ENCODE measurements at places on chromosomes 7 and 10.
A peak's percentile ranks its signal among the peaks of the same experiment; 100 is the strongest.

DNA sequence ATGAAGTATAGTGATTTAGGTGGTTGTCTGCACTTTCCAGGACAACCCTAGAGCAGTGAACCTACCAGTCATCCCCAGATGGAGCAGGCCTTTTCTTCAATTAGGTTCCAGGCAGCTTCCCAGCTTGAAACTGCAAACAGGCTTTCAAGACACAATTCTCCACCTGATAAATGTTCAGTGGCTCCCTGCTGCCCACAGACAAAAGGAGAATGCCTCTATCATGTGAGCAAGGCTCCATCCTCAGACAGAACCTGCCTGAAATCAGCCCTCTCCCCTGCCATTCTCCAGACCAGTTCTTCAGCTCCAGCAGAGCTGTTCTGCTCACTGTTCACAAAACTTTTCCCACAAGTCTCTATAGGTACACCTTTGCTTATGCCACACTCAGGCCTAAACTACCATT, 22.1 kb downstream of the RELN start:
- no peak for DNase-seq

- no peak for DNase-seq
Measured at GRCh38 chr7:30817371-30817767, 46.2 kb downstream of the MINDY4 start.

- DNase-seq = no peak
Measured at GRCh38 chr7:93361853-93362252, 129.7 kb downstream of the VPS50 start.

- DNase-seq = no peak
Measured at GRCh38 chr10:79552143-79552542, 8.1 kb downstream of the SFTPA2 start.

GRCh38 chr10:4883079-4883739, 57.2 kb downstream of the AKR1E2 start:
- no peak for DNase-seq

- DNase-seq = no peak
Measured at GRCh38 chr7:351256-351655, 61.3 kb downstream of the FOXL3 start.

DNA sequence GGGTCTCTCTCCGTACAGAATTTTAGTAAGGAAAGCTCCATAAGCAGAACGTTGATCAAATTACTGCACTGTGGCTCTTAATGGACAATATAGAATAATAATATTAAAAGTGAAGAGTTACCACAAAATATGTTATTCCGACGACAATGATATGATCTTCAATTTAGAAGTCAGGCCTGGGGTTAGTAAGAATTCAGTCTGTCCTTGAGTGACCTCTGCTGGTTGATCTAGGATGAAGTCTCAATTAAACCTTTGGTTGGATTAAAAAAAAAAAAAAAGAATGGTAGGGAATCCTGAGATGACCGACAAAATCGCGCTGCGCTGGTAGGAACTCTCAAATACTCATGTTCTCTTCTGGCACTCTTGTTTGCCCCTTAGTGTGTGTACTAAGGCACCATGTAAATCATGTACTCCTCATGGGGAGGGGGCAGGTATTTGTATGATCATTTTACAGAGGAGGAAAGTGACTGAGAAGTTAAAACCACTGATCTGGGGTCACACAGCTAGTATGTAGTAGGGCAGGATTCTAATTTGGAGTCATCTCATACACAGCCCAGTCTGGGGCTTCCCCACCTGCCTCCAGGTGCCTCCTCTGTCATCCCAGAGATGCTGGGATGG, 161.3 kb upstream of the NPVF start:
- no peak for DNase-seq

- DNase-seq = no peak
Measured at GRCh38 chr7:13144673-13145072, 457.2 kb downstream of the ARL4A start.

DNA sequence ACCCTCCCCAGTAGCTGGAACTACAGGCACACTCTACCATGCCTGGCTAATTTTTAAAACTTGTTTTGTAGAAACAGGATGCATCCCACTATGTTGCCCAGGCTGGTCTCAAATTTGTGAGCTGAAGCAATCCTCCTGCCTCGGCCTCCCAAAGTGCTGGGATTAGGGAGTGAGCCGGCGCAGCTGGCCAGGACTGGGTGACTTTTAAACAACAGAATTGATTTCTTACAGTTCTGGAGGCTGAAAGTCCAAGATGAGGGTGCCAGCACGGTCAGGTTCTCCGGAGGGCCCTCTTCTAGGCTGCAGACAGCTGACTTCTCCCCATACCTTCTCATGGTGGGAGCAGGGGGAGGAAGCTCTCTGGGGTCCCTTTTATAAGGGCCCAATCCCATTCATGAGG, 75.2 kb upstream of the CHST15 start:
- DNase-seq = peak; percentile 7

DNA sequence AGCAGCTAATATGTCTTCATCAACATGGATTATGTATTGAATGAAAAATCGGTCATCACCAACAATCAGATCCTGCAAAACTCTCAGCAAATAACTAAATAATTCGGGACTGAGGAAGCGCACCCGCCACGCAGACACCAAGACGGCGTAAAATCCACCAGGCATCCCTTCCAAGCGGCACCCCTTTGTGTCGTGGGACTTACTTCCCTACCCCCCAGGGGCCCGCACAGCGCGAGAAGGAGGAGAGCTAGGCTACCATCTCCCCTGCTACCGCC, 721 bp downstream of the ARL3 start:
- no peak for DNase-seq

GRCh38 chr7:74482629-74483401, 29.1 kb downstream of the GTF2IRD1 start:
- no peak for DNase-seq

DNA sequence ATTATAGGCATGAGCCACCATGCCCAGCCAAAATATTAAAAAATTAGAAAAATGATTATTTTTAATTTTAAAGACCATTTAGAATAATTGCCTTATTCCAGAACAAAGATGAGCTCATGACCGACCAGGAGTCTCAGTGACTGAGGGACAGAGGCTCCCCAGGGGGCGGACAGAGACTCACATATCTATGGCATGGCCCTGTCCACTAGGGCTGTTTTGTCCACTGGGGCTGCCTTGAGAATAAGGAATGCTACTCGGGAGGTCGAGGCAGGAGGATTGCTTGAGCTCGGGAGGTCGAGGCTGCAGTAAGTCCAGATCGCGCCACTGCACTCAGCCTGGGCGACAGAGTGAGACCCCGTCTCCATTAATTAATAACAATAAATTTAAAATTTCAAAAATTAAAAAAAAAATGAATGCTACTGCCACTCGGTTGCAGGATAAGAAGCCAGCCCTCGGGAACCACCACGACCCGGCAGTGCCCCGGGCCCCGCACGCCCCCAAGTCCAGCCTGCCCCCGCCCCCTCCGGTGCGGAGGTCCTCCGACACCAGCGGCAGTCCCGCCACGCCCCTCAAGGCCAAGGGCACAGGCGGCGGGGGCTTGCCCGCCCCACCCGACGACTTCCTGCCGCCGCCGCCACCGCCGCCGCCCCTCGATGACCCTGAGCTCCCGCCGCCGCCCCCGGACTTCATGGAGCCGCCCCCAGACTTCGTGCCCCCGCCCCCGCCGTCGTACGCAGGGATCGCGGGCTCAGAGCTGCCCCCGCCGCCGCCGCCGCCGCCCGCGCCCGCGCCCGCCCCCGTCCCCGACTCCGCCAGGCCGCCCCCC, 128.6 kb downstream of the APBB1IP start:
- DNase-seq = no peak

- DNase-seq = no peak
Measured at GRCh38 chr10:86693721-86694369, 25.5 kb downstream of the LDB3 start.

DNA sequence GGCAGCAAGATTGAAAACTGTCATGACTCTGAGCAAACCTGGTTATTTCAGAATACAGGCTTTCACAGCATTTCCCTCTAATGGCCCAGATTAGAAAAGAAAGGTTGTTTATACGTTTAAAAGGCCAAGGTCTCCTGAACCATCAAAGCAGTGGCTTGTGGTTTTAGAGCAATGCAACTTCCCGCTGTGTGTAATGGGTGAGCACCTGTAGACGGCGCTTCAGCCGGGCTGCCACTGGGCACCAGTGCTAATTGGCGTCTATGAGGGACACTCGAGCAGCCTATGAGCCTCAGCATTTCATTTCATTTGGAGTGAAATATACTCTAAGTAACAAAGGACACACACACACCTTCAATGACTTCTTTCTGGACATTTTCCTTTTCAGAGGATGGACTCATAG, 671.0 kb upstream of the FZD8 start:
- no peak for DNase-seq

GRCh38 chr10:3040069-3040468, 27.3 kb upstream of the PFKP start:
- no peak for DNase-seq

DNA sequence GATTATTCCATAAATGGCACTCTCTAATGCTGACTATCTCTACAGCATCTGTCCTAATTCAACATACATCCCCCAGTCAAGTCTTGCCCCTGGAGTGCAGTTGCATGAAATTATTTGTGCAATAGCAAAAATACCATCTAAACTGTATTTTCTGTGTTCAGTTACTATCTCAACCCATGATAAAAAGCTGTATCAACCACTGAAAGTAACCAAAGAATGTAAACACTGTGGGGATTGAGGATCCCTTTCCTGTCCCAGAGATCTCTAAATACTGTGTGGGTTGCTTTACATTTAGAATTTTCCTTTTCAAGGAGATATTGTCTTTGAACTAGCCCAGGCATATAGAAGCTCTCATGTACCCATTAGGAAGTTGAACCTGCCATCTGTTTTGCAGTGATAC, 23.9 kb upstream of the DGKI start:
- DNase-seq = no peak

DNA sequence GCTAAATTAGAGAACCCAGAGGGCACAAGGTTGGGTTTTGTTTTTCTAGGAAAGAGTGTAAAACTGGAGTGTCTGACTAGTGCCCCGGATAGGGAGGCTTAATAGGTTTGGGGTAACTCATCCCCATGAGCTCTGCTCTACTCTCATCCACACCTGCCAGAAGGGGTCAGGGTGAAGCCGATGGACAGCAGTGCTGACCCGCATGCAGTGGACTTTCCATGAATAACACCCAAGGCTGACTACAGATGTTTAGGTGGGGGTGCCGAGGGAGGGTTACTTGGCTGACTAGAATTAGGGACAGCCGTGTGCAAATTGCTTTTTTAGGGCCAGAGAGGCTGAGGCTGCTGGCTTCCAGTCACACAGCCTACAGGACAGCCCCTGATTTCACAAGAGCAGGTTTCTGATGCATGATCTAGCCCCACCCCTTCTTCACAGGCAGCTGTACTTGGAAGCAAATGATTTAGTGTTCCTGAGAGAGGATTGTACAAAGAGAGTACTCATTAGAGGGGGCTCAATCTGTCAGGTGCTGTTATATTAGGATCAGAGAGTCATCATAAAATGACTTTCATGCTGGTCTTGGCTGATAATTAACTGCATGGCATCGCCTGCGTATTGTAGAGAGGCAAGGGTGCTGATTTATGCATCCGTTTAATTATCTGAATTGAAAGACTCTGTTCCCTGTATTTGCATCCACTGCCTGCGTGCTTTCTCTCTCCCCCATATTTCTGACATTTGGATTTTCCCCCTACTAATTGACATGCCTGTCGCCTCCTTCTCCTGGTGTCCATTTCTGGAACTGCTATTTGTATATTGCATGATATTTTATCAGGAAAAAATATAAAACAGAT, 9.5 kb downstream of the INHBA start:
- no peak for DNase-seq

DNA sequence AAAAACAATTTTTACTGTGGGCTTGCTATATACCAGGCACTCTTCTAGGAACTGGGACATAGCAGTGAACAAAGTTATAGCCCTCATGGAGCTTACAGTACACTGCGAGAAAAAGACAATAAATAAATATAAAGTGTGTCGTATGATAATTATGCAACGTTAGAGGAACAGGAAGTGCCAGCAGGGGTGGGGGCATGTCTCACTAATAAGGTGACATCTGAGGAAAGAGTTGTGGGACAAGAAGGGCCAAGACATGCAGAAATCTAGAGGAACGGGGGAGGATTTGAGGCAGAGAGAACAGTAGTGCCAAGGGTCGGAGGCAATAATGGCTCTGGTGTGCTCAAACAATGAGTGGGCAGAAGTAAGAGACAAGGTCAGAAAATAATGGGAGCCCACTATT, 52.8 kb downstream of the LMBR1 start:
- no peak for DNase-seq

DNA sequence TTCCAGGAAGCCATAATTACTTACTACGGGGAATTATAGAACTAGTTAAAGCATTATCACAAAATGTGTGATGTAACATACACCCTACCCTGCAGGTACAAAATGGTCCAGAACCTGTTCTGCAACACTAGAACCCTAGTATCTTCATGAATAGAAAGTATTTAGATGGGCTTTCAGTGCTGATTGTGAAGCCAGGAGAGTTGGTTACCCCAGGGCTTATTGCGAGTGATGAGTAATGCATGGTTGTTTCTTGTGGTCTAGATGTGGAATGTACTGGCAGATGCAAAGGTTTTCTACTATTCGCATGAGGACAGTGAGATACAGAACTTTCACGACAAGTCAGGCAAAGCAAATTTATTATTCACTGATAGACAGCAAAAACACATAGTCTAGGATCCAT, 33.6 kb upstream of the AGR3 start:
- no peak for DNase-seq

- no peak for DNase-seq
Measured at GRCh38 chr10:12960334-12960898, 41.1 kb downstream of the CCDC3 start.

DNA sequence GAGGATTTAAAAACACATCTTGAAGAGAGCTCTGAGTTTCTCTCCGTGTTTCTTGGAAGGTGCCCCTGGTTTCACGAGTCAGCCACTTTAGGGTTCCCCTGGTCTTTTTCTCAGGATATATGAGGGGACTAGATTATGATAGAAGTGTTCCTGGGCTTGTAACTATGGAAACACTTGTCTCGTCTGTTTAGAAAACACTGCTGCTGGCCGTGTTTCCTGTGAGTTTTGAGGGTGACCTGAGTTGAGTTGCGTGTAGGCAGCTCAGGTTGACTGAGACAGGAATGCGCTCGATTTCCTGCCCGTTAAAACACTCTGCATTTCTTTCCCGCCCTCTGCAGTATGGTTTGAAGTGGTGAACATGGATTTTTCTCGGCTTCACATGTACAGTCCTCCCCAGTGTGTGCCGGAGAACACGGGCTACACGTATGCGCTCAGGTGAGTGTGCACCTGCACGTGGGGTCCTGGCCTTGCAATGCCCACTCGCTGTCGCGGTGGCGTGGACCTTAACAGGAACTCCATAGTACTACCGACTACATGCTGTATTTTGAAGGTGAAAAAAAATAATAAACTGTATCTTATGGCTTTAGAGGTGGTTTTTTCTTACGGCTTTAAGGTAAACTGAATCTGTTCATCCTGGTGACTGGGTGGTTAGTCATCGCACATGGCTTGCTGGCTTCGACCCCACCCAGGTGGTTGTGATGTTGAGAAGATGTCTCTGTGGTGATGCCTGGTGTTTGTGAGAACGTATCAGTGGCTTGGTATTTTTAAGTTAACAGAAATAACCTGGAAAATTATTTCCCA, at the start of gene SUN1:
Gene SUN1 (plus strand): TSS at position 310 of the 801 bp plus-strand sequence. CDS start 49 bp downstream, at position 359.
- DNase-seq = no peak

- DNase-seq = no peak
Measured at GRCh38 chr10:64813391-64813790, 1292.2 kb downstream of the REEP3 start.
